ENCODE measurements at places on chromosomes 5 and 9.

GRCh38 chr5:34496260-34496691 lies 159.9 kb upstream of the RAI14 start:
- DNase-seq = no peak

GRCh38 chr9:127809002-127809539 lies 6.4 kb downstream of the FPGS start:
- peak; percentile 54 for DNase-seq

- no peak for DNase-seq
Observed at GRCh38 chr9:89953824-89954615, 349.2 kb downstream of the GADD45G start.

- DNase-seq = no peak
Observed at GRCh38 chr5:53934151-53934820, 373.8 kb downstream of the NDUFS4 start.

DNA sequence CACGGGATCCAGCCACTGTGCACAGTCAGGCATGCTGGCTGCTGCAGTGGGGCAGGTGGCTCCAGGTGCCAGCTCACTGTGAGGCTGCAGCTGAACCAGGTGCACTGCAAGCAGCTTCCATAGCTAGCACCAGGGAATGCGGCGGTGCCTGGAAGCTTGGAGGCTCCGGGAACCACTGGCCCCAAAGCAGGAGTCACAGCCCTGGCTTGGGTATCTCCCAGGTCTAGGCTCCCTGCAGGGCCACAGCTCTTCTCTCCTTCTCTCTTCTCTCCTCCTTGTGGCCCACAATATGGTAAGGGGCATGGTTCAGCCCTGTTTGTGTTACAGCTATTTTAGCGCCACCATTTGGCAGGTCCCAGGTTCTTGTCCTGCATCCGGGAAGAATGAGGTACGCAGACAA lies 6.7 kb upstream of the MTMR12 start:
- no peak for DNase-seq

DNA sequence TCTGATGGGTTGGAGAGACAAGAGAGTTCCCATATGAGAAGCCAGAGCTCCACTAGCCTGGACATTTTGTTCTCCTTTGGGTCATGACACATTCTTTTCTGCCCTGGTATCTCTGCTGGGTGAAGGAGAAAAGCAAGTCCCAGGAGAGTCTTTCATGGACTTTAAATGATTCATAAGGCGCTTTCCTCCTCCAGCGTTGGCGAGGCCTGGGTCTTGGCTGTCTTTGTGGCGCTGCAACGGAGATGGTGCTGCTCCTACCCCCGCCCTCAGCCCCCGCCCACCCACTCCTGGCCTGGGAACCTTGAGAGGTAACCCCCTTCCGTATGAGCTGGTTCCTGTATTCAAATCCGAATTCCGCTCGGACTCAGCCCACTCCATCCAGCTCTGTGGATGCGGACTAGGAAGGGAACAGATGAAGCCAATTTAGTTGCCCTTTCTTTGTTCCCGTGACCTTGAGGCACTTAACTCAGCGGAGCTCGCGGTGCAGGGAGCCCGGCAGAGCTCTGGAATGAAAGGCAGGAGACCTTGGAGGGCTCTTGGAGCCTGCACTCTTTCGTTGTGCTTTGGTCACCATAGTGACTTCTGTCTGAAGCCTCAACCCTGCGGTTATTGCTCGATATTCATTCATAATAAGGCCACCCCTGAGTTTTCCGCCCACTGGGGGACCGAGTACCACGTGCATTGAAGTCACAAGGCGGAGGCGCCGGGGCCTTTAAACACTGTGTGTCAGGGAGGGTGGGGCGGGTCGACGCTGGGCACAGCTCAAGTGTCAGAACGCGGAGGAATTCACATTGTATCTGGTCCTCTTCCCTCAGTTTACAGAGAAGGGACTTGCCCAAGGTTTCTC lies 14.0 kb upstream of the PWWP2A start:
- DNase-seq = peak; percentile 14

GRCh38 chr9:96874947-96875460 lies 20.7 kb upstream of the ZNF782 start:
- DNase-seq = peak; percentile 15

DNA sequence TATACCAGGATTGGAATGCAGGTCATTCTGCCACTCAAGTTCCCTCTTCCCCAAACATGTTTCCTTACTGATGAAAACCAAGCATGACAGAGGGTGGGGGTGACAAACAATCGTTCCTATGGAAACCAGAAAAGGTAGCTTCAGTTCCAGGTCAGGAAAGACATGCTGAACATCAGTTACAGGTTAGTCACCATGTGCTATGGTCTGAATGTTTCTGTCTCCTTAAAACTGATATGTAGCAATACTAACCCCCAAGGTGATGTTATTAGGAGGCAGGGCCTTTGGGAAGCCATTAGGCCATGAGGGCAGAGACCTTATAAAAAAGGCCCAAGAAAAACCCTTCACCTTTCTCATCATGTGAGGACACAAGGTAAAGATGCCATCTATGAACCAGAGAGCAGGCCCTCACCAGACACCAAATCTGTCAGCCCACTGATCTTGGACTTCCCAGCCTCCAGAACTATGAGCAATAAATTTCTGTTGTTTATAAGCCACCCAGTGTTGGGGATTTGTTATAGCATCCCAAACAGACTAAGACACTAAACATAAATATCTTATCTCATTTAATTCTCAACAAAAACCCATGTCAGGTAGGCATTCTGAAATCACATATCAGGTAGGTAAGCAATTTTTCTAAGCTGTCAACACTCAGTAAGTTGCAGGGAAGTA lies 15.7 kb upstream of the SH3RF2 start:
- DNase-seq = no peak

GRCh38 chr5:133289686-133290367 lies 238.0 kb downstream of the HSPA4 start:
- no peak for DNase-seq

GRCh38 chr9:129673602-129674001 lies 8.2 kb downstream of the PRRX2 start:
- no peak for DNase-seq

- no peak for DNase-seq
Observed at GRCh38 chr9:135067096-135067710, 20.3 kb upstream of the OLFM1 start.

DNA sequence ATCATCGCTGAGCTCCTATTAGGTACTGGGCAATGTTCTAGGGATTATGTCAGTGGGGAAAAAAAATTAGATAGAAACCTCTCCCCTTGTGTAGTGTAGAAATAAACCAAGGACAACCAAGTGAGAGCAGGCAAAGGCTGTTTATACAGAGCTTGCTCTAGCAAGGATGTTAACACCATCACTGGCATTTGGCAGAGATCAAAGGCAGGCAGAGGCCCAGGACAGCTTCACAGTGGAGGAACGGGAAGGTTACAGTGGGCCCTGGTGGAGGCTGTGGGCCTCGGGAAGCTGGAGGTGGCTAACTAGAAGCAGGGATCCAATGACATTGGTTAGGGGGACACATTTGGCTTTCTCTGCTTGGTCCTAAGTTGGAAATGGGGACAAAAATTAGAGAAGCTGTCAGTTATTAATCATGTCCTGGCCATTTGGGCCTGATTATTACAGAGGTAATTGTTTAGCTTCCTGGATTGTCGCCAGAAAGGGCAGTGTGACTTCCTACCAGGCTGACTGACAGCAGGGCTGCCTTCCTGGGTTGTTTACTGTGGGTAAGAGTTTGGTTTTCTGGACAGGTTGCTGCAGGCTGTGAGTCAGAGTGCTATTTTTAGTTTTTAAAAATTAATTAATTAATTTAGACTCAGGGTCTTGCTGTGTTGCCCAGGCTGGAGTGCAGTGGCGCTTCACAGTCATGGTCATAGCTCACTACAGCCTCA lies 259.3 kb downstream of the ROR2 start:
- DNase-seq = no peak

- DNase-seq = peak; percentile 77
Observed at GRCh38 chr5:139272471-139273321, 20.8 kb upstream of the MATR3 start.

GRCh38 chr9:20361229-20361628 lies 261.1 kb downstream of the MLLT3 start:
- DNase-seq = no peak

DNA sequence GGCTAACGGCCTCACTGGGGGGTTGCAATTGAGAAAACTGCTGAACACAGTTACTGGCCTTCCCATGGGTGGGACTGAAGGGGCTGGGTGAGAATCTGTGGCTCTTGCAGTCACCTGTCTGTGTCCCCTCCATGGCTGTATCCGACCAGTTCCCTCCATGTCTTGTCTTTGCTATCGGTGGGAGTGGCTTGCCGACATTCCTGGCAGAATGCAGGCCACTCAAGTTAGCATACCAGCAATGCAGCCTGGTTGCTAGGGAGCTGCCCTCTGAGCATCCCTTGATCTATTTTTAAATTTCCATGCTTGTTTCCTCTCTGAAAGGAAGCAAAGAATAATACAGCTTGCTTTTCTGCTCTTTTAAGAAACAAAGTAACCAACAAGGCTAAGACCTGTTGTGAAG lies 1509.7 kb upstream of the WWC1 start:
- no peak for DNase-seq

- DNase-seq = peak; percentile 38
Observed at GRCh38 chr5:80959768-80960442, at the start of gene RASGRF2. RASGRF2 (plus strand) TSS chr5:80960363; CDS start chr5:80960739, 376 bp downstream.

GRCh38 chr5:35826056-35826455 lies 30.6 kb upstream of the IL7R start:
- DNase-seq = no peak

DNA sequence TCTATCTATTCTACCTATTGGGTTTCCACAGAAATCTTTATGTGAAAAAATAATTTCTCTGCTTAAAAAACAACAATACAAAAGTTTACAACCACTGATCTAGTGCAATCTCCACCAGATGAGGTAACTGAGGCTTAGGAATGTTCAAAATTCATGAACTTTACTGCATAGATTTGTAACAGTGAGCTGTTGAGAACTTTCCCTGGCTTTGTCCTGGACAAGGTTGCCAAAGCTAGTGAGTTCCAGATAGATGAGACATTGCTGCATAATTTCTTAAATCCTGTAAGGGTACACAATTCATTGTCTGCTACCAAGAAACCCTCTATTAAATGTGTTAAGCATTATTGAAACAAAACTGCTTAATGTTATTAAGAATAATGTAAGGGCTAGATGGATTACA lies 102.7 kb downstream of the OSMR start:
- no peak for DNase-seq

GRCh38 chr5:149054416-149054815 lies 8.4 kb downstream of the SH3TC2 start:
- DNase-seq = no peak

DNA sequence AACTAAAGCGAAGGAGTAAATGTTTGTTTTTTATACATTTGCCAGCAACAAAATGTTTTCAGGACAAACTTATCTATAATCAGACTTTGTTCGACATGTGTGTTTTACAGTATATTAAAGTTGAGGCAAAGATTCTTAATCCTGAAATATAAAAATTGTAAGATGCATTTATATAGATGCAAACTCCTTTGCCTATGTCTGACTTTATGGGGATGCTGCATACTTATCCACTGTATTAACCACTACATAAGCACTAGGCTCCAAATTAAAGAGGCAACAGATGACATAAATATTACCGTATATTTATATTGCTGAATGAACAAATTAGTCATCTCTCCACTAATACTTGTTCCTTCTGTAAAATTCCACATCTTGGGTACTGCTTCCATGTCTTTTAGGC lies 882.7 kb upstream of the ARRDC3 start:
- no peak for DNase-seq

- no peak for DNase-seq
Observed at GRCh38 chr5:54669285-54669684, 151.7 kb downstream of the SNX18 start.

GRCh38 chr9:90915693-90916092 lies 114.1 kb downstream of the SYK start:
- peak; percentile 56 for DNase-seq

GRCh38 chr5:35644543-35644942 lies 26.9 kb downstream of the SPEF2 start:
- no peak for DNase-seq

DNA sequence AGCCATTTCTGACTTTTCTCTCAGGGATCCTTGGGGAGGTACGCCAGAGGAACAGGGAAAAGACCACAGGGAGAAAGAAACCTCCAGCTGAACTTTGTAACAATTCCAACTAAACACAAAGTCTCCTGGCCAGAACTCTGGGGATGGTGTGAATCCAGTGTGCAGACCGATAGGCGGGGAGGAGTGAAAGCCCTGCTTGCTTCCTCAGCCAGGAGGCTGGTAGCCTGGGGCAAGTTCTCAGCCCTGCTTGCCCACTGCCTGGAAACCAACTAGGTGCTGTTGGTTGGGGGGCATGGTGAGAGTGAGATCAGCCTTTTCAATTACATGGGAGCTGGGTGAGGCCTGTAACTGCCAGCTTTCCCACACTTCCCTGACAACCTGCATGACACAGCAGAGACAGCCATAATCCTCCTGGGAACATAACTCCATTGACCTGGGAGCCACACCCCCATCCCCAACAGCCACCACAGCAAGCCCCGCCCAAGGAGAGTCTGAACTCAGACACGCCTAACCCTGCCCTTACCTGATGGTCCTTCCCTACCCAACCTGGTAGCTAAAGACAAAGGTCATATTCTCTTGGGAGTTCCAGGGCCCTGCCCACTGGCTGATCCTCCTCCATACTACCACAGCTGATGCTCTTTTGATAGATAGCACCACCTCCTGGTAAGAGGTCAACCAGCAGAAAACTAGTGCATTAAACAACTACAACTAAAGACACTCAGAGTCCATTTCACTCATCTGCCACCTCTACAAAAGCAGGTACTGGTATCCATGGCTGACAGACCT lies 100.1 kb upstream of the TNFAIP8 start:
- DNase-seq = peak; percentile 69

DNA sequence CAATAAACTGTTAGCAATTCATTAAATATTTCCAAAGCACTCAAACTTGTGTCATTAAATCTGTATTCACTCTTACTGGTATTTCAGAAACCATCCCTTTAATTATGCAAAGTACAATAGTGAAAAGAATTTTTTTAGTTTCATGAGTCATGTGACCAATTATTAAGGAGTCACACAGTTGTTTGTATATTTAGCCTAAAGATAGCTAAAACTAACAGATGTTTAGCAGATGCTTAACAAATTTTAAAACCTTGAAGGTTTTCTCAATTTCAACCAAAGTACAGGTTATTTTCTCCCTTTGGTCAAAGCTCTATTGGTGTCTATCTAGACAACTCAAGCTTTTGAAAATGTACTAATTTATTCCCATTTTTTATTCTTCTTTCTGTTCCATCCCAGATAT lies 44.1 kb downstream of the PJA2 start:
- DNase-seq = no peak

GRCh38 chr5:35440409-35440808 lies 177.3 kb upstream of the SPEF2 start:
- DNase-seq = no peak

GRCh38 chr9:120944434-120944843 lies 17.8 kb upstream of the TRAF1 start:
- peak; percentile 48 for DNase-seq

- DNase-seq = no peak
Observed at GRCh38 chr9:86854898-86855523, 92.3 kb downstream of the GAS1 start.

DNA sequence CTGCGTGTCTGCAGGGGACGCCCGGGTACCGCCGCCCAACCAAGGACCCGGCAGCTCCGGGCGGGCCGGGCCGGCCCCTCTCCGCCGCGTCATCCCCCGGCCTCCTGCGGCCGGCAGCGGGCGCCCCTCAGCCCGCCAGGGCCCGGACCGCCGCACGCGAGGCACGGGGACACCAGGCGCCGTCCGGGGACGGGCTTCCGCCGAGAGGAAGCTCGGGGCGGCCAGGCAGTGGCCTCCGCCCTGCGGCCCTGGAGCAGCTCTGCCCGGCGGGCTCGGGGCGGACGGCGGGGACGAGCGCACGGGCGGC lies 373 bp downstream of the FBXW5 start:
- peak; percentile 62 for DNase-seq

GRCh38 chr5:173283318-173284288 lies 44.6 kb downstream of the STC2 start:
- peak; percentile 72 for DNase-seq

GRCh38 chr5:171635561-171636245 lies 149.9 kb upstream of the SMIM23 start:
- DNase-seq = peak; percentile 68
